ENCODE measurements at places on chromosomes 5 and 9.

DNA sequence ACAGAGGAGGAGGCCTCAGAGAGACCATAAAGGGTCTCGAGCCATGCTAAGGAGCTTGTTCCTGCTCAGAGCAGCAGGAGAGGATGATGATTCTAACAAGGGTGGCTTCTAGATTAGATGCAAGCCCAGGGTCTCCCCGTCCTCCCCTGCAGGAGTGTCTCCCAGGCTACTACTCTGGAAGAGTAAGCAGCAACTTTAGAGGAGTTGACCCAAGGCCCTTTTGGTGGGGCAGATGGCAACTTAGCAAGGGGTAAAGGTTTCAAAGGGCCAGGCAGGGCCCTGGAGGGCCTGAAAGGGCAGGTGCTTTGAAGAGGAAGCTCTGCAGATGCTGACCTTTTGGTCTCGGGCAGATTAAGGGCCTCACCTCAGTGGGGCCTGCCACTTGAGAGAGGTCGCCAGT is 174.9 kb downstream of the GABBR2 start:
- DNase-seq, result no peak

- DNase-seq, result no peak
Measured at GRCh38 chr5:73339051-73339575, 109.5 kb downstream of the FOXD1 start.

DNA sequence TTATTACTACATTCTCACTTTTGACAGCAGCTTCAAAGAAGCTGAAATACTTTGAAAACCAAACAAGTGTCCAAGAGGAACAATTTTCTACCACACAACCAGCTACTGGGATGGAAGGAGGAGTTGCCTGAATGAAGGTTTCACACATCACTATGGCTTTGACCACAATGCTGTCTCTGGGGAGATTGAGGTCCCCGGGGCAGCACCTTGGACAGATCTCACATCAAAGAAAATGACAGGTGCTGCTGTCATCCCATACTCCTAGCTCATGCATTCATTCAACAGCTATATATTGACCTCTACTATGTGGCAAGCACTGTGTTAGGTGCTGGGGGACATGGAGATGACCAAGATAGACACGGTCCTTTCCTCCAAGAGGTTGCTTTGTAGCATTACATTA is 233.2 kb upstream of the RASEF start:
- no peak for DNase-seq

DNA sequence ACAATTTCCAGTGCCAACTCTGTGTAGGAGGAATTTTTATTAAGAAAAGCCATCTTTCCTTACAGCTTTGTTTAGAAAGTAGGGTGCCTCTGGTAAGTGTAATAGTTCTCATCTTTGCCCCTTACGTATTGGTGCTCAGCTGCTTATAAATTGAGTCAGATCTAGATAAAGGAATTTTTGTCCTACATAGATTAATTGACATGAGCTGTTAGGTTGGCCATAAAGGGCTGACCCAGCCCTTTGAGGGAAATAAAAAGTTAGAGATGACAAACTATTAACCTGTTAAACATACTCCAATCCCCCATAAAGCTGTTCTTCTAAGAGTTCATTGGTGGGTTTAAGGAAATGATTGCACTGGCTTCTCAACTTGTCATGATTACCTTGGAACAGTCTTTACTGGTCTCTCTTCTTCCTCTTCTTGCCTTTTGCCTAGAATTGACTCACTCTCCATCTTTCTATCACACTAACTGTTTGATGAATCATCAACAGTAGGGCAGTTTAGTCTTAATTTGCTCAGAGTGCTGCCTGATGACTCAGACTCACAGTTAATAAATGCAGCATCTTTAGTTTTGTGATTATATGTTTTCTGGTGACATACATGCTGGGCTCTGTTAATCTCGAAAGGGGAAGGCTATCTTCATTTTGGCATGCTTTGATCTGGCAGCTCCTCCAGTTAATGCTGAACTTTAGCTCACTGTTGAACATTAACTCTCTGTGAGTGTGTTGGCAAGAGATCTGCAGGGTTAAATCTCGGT is 51.7 kb downstream of the ARHGAP26 start:
- no peak for DNase-seq

DNA sequence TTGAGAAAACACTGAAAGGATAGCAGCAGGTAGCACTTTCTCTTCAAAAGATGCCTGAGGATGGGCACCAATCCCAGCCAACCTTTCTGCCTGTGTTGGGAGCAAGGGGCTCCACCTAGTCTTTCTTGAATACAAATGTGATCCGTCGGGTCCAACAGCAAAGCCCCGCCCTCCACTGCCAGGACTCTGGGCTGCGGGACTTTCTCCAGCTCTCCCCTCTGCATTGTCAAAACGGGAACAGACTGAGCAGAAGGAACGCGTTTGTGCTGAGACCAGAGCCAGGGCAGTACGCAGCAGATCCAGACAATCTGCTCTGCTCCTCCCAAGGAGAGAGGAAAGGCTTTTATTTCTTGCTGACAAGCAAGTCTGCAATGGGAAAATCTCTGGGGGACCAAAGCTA is 139.7 kb downstream of the SEC61B start:
- DNase-seq, result no peak

GRCh38 chr5:143506836-143507552 is 103.5 kb upstream of the NR3C1 start:
- DNase-seq, result no peak

DNA sequence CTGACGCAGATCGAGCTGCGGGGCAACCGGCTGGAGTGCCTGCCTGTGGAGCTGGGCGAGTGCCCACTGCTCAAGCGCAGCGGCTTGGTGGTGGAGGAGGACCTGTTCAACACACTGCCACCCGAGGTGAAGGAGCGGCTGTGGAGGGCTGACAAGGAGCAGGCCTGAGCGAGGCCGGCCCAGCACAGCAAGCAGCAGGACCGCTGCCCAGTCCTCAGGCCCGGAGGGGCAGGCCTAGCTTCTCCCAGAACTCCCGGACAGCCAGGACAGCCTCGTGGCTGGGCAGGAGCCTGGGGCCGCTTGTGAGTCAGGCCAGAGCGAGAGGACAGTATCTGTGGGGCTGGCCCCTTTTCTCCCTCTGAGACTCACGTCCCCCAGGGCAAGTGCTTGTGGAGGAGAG is 4.6 kb upstream of the PHYHD1 start:
- DNase-seq, result no peak

DNA sequence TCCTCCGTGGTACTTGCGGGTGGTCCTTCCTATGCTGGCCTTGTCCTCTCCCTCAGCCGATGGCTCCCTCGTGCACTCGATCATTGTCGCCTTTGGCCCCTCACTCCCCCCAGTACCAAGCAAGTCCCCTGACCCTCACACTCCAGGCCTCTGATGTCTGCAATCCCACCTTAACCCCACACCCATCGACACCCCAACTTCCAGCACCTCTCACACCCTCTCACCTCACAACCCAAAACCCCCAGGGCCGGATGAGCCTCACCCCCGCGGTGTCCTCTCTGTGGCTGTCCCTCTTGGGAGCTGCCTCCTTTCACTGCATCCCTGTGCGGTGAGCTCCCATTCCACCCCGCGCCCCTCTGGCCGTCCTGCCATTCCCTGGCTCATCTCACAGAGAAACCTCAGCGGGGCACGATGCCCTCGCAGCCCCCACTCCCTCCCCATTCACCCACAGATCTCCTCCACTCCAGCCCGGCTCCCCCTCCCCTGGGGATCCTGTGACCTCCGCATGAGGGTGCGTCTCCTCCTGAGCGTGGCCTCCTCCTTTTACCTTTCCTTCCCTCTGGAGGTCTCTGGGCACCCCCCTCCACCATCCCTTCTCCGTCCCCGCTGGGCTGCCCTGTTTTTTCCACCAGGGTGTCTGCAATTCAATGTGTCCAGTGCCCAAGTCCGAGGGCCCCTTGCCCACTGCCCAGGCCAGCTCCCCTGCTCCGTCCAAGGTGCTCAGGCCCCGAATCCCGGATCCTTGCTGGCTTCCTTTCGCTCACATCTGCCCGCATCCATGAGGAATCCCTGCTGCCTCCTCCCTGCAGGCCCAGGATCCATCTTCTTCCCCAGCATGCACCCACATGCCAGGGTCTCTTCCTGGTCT is 15.8 kb upstream of the RNU6ATAC start:
- no peak for DNase-seq

- DNase-seq, result no peak
Measured at GRCh38 chr5:134125039-134126015, 10.8 kb downstream of the TCF7 start.

DNA sequence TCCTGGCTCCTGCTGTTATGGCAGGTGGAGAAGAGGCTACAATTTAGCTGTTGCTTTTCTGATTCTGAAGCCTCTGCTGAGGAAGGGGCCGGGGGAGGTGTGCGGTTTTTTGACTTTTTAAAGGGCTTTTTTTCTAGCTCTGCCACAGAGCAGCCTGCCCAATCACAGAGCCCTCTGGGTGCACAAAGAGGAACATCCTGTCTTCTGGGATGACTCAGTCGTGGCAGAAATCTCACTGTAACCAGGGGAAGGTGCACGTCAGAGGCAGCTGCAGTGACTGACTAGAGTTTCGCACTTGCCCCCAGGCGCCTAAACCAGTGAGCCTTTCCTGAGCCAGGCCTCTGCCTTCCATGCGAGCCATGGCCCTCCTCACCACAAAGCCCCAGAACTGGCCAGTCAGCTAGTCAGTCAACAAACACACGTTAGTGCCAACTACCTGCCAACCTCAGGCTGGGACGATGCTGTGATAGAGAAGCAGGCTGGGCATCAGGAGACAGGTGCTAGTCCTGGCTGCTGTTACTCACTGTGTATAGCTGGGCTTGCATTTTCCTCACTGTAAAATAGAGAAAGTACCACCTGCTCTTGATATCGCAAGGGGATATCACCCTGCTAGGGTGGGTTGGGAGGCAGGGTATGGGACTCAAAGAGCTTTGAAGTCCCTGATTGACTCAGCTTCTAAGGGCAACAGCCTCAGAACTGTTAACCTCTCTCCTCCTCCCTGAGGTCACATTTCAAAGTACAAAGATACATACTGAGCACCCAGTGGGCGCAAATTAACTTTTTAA is 2.2 kb downstream of the AKNA start:
- DNase-seq, result peak; percentile 86

GRCh38 chr5:79349047-79349446 is 113.1 kb downstream of the JMY start:
- no peak for DNase-seq
